Cortex of kidney (tissue), 1 donor: ENCODE measurements at places on chromosomes 4 and X.

GRCh38 chr4:67702166-67702565 is 1.2 kb upstream of the UBA6 start:
- no peak for DNase-seq

DNA sequence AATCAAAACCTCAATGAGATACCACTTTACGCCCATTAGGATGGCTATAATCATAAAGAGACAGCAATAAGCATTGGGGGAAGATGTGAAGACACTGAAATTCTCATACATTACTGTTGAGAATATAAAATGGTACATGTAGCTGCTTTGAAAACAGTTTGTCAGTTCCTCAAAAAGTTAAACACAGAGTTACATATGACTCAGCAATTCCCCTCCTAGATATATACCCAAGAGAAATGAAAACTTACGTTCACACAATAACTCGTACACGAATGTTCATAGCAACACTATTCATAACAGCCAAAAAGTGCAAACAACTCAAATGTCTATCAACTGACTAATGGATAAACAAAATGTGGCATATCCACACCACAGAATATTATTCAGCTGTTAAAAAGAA is 36.6 kb downstream of the PHF8 start:
- DNase-seq, result no peak

GRCh38 chr4:98485816-98486345 is 172.5 kb downstream of the TSPAN5 start:
- no peak for DNase-seq

DNA sequence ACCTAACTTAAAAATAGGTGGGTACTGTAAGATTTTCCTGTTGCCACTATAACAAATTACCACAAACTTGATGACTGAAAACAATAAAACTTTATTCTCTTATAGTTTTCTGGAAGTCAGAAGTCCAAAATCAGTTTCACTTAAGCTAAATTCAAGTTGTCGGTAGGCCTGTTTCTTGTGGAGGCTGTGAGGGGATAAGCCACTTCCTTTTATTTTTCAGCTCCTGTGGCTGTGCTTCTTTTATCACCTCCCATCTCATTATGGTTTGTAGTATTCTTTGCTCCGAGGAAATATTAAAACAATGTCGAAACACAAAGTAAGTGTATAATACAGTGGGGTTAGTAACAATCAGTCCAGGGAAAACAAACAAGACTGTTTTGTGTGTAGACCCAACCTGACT is 610.5 kb upstream of the TECRL start:
- DNase-seq, result no peak

DNA sequence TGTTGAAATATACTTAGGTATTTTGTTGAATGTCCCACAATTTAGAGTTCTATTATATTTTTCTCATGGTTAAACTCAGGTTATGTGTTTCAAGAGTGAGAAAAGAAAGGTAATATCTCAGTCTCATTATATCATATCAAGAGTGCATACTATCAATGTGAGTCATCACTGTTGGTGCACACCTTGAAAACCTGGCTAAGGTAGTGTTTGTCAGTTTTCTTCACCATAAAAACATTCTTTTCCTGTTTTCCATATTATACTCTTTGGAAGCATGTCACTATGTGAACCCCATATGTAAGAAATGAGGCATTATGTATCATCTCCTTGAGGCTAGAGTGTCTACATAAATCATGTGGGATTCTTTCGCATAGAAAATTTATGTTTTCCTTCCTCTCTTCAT is 307.6 kb upstream of the CTSO start:
- no peak for DNase-seq

DNA sequence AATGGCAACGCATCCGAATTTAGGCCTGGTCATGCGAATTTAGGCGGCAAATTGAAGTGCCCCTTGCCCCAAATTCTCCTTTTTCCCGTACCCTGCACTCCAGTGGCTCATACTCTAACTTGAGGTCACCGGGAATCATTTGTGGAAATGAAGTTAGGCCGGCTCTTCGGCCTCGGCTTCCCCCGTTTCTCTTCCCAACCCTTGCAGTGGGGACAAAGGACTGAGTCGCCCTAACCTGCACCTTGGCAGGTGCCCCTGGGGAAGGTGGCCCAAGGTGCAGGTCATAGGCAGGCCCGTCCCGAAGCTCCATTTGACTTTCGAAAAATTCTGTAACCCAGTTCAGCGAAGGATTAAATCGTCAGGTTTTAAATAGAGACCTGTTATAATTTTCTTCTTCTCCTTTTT is 811 bp downstream of the SRD5A3 start:
- DNase-seq, result no peak

DNA sequence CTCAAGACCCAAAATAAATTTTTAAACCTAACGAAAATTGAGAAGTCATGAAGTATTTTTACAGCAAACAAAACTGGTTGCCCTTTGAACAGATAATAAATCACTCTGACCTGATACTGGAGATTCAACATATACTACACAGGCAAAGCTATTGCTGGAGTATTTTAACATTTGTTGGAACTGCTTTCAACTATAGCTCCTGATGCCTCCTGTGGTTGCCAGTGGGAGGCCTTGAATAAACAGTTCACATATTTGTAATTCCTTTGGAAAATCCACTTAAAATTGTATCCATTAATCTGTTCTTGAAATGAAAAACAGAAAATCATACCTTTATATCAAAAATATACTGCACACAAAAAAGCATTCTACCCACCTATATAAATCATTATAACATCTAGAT is 605.1 kb downstream of the KCTD8 start:
- no peak for DNase-seq

GRCh38 chr4:67894659-67895058 is 10.9 kb upstream of the TMPRSS11D start:
- no peak for DNase-seq

DNA sequence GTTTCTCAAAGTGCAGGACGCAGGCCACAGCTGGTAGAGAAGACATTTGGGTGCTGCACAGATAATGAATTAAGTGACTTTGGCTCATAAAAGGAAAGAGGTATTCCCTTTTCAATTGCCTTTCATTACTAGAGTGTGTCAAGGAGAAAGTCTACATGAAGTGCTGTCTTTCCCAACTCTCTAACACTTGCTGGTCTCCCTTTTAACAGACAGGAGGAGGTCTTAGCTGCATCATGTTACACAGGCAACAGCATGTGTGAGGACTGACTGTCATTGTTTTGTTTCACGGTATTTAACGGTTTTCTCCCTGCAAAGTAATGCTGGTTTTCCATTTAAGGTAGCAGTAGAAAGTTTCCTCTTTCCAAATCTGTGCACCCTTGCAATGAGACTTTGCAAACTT is 291.3 kb upstream of the LDB2 start:
- no peak for DNase-seq

DNA sequence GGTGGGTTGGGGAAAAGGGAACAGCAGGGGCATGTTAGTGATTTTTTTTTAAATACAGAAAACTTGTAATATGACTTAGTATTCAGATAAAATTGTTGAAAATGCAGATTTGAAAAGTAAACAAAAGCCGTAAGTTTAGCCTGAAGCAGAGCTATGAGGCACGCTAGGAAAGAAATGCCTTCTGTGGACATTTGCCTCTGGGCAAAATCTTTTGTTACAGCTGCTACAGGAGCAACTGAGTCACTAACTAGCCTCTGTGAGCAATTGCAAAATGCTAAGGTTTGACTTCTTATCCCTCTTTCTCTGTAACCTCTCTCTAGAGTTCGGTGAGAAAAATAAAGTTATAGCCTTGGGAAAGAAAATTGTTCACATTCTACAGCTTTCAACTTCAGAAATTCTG is 350.0 kb downstream of the SLC7A11 start:
- DNase-seq, result no peak

DNA sequence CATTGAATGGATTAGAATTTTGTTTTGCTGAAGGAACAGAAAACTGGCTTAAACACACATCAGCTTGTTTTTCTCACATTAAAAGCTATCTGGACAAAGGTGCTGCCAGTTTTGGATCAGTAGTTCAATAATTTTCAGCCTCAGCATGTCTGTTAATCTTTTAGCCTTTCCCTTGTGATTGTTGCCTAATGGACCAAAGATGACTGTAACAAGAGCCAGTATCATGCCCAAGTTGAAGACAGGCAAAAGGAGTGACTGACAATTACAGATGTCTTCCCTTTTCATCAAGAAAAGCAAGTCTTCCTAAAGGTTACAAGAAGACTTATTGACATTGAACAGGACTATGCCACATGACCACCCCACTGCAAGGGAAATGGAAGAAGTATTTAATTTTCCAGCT is 419.7 kb downstream of the MAPK10 start:
- DNase-seq, result no peak

- no peak for DNase-seq
These were observed 254.6 kb downstream of the CBLL2 start for GRCh38 chrX:22527302-22527701.

GRCh38 chr4:181646864-181647263 is 596.3 kb upstream of the TENM3 start:
- DNase-seq, result no peak

GRCh38 chr4:118289794-118290193 is 63.0 kb downstream of the PRSS12 start:
- no peak for DNase-seq

GRCh38 chr4:16133406-16133805 is 49.6 kb upstream of the PROM1 start:
- no peak for DNase-seq

GRCh38 chrX:19593690-19594089 is 78.4 kb upstream of the MAP3K15 start:
- DNase-seq, result no peak

- no peak for DNase-seq
These were observed 50.2 kb downstream of the SUPT20HL1 start for GRCh38 chrX:24410514-24411189.

GRCh38 chr4:42101446-42101975 is 50.9 kb downstream of the BEND4 start:
- no peak for DNase-seq

- DNase-seq, result no peak
These were observed 22.2 kb downstream of the KANTR start for GRCh38 chrX:53116101-53116500.

- DNase-seq, result no peak
These were observed 220.6 kb upstream of the ZC4H2 start for GRCh38 chrX:65196758-65197360.

GRCh38 chr4:86977621-86978184 is 42.9 kb downstream of the AFF1 start:
- DNase-seq, result no peak

- DNase-seq, result no peak
These were observed 54.4 kb upstream of the HGFAC start for GRCh38 chr4:3387154-3387942.

DNA sequence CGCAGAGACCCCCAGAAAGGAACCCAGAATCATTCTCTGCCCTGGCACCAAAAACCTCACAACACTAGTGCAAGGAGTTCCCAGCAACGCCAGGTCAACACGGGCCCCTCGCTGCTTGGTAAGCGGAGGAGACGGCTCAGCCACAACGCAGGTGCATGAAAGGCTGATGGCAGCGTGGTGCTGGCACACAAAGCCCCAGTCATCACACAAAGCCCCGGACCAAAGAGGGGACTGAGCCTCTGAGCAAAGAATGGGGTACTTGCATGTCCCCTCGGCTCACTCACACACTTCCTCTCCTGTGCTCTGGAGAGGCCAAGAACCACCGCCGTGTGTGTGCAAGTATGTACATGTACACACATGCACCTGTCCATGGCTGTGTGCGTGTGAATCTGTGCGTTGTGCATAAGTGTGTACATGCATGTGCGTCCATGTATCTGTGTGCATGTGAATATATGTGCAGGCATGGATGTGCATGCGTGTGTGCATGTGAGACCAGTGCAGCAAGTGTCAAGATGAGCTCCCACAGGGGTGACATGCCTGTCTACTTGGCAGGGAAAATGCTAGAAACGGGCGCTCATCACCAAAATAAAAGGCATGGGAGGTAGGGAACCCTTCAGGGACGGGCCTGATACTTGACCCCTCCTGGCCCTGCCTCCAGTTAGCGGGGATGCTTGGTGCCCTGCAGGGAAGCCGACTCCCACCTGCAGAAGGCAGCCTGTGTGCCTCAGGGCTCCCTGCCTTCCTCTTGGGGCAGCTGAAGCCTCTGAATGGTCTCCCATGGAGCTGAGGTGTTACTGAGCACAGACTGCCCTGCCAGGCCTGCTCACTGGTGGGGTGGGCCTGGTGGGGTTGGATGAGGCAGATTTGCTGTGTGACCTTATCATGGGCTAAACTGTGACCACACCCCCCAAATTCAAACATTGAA is 60.4 kb downstream of the ZFYVE28 start:
- DNase-seq, result no peak

DNA sequence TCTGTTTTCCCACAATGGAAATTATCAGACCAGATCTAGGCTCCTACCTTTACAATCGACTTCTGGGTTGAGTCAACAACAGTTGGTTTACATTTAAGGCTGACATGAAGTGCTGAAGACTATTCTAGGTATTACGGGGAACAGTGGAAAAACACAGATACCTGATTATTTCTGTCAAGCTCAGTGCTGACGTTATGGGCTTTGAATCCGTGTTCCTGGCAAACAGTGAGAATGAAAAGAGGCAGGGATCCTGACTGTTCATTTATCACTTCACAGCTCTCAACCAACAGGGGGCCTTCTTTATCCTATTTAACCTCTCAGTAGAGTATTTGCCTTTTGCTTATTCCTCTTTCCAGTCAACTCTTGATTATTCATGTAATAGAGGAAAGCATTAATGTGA is 43.1 kb downstream of the TMEM164 start:
- no peak for DNase-seq

DNA sequence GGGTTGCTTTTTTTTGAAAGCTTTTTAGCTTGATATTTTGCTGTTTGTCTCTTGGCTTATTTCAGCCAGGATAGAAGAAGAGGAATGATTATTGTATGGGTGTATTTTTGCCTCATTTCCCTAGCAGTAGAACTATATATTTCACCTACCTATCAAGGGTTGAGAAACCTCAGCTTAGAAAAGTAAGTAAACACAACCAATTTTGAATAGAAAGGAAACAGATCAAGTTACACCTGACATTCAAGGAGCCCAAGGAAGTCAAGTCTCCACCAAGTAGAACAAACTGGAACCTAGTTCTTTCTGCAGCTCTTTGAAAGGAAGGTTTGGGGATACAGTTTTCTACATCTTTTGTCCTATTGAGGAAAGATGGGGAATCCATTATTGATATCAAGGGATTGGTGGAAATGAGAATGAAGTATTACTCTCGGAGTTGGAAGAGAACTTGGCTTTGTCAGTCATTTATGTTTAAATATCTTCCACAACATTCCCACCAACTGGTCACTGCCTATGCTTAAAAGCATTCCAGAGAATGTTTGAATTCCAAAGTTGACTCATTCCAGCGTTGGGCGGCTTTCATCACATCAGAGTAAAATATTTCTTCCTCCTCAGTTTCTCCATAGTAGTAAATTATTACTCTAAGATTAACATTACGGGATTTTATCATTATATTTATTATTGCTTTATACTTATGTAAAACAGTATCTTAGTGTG is 207.8 kb upstream of the CNKSR2 start:
- no peak for DNase-seq

DNA sequence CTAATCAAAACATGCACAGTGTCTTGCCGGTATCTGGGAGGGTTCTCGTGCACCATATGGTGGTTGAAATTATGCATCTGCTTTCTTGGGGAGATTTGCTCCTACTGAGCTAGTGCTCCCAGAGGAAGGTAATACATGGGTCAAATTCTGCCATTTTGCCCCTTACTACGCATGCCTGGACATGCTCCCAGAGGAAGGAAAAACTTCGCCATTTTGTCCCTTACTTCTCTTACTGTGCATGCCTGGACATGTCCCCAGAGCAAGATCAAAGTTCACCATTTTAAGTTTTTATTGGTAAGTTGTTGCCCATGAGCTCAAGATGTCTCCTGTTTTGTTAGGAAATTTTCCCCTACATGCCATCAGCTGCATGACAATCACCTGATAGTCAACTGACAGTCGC is 252.1 kb upstream of the KLHL4 start:
- DNase-seq, result no peak
